ENCODE measurements at places on chromosomes 5 and 9. TPM values are rescaled to one million over a fixed set of nuclear protein-coding genes. Genes with fewer than 3 reads are reported as not detected.

- no peak for DNase-seq
Measured at GRCh38 chr5:99901972-99902371, 633.2 kb upstream of the FAM174A start.

- DNase-seq, result no peak
Measured at GRCh38 chr9:122477346-122477745, 380 bp downstream of the OR1J1 start.

GRCh38 chr9:116149844-116150243 lies 3.7 kb upstream of the PAPPA start:
- DNase-seq, result no peak

- no peak for DNase-seq
Measured at GRCh38 chr9:87381050-87381711, 116.5 kb upstream of the DAPK1 start.

DNA sequence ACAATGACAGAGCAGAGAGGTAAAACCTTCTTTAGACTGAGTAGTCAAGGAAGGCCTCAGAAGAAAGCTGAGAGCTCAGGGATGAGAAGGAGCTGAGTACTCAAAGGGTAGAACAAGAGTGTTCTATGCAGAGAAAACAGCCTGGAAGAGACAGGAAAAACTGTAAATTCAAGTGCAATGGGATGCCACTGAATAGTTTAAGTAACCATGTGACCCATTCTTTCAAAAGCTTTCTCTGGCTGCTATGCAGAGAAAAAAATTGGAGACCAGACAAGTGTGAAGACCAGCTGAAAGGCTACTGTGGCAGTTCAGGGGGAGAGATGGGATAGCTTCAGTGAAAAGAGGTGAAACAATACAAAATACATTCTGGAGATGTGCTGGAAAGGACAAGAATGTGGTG lies 61.3 kb upstream of the RNF38 start:
- no peak for DNase-seq

The MED22 gene
- 43.5 TPM for polyA plus RNA-seq
